ENCODE measurements at places on chromosomes 13 and 19.

DNA sequence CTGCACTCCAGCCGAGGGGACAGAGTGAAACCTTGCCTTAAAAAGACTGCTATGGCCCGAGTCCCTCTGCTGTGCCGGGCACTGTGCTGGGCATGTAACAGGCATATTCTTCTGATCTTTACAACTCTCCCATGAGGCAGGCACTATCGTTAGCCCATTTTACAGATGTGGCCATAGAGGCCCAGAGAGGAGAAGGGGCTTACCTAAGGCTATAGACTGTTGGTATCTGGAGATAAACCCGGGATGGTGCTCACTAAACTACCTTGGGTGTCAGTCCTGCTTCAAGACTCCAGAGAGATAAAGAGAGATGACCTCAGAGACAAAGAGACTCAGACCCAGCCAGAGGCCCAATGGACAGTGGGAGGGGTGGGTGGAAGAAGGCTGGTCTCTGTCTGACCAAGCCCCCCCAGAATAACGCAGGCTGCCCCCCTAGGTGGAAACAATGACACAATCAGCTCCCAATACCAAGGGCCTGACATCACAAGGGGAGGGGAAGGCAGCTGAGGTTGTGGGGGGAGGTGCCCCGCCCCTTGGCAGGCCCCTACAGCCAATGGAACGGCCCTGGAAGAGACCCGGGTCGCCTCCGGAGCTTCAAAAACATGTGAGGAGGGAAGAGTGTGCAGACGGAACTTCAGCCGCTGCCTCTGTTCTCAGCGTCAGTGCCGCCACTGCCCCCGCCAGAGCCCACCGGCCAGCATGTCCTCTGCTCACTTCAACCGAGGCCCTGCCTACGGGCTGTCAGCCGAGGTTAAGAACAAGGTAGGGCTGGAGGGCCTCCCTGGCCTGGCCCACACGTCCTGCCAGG is at the start of gene CNN1:
CNN1 (plus strand) TSS at position 620 of the 805 bp plus-strand sequence; CDS start at position 697, 77 bp downstream.
- no peak for DNase-seq

GRCh38 chr19:4597975-4598671 is 38.6 kb upstream of the SEMA6B start:
- no peak for DNase-seq

- DNase-seq = no peak
Measured at GRCh38 chr13:50388481-50388880, 373.2 kb downstream of the KCNRG start.

GRCh38 chr19:55460670-55461258 is 678 bp downstream of the ISOC2 start:
- DNase-seq = peak; percentile 26

DNA sequence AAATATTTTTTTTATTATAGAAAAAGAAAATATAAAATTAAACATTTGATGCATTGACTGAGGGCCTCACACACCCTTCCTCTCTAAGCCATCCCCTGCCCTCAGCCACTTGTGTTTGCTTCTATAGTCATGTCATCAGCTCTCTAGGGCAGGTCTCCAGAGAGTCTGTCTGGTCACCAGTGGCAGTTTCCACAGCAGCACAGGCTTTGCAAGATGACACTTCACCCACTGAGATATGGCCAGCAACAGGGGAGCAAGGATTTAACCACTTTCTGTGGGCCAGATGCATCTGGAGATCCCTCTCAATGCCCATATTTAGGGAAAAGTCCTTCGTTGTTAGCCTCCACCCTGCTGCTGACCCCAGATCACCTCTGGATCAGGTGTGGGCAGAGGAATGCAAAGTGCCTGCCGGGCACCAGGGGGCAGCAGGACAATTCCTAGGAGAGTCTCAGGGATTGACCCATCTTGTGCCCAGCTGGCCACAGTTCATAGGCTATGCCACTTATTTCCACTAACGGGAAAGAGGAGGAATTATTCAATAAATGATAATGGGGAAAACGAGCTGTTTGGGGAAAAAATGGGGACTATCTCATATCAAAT is 4.8 kb downstream of the ABCC4 start:
- no peak for DNase-seq

DNA sequence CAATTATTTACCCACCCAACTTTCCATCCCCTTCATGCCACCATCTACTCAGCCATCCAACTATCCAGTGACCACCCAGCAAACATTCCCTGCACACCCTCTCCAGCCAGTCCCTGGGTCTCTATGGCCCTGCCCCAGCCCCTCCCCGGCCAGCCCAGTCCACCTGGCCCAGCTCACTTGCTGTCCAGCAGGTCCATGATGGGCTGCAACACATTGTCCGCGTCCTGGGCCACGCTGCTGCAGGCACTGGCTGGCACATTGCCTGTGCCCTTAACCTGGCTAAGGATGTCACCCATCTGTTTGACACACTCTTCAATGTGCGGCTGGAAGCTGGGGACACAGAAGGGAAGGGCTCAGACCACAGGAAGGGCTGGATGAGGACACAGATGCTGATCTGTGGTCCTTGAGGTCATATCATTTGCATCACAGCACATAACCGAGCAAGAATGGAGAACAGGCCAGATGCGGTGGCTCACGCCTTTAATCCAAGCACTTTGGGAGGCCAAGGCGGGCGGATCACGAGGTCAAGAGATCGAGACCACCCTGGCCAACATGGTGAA is 61.6 kb downstream of the UNC13A start:
- no peak for DNase-seq

DNA sequence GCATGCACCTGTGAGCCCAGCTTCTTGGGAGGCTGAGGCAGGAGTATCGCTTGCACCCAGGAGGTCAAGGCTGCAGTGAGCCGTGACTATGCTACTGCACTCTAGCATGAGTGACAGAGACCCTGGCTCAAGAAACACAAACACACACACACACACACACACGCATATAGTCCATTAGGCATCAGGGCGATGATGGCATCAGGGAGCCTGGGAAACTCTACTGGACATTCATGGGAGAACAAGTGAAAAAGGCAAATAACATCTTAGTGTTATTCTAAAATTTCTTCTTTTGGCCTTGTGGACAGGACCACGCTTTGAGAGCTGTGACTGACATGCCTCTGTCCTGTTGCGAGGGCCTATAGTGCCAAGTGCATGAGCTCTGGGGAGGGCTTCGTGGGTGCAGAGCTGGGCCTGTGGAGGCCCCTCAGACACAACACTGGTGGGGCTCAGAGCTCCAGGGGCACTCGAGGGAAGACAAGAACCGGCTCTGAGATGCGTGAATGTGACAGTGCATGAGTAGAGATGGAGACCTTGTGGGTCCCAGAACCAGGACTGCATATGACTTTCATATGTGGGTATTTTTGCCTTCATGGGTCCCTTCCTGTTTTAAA is 8.0 kb upstream of the USF2 start:
- no peak for DNase-seq

GRCh38 chr13:51223560-51224270 is 1.5 kb downstream of the FAM124A start:
- DNase-seq = no peak

GRCh38 chr13:45872566-45872965 is 21.0 kb upstream of the SIAH3 start:
- no peak for DNase-seq

DNA sequence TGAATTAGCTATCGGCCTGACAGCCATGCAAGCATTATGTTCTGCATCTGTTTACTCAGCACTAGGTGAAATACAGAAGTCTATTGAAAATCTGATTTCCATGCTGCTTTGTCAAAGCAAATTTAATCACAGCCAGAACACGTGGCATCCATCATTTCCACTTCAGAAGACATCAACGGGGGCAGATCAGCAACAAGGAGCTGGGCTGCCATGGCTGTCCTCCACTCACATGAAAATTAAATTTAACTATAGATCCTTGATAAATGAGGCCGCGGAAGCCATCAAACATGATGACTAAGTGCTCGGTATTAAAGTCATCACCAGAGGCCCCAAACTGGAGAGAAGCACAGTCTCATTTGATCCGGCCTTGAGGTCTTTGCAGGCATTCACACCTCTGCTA is 443.5 kb downstream of the HS6ST3 start:
- no peak for DNase-seq

DNA sequence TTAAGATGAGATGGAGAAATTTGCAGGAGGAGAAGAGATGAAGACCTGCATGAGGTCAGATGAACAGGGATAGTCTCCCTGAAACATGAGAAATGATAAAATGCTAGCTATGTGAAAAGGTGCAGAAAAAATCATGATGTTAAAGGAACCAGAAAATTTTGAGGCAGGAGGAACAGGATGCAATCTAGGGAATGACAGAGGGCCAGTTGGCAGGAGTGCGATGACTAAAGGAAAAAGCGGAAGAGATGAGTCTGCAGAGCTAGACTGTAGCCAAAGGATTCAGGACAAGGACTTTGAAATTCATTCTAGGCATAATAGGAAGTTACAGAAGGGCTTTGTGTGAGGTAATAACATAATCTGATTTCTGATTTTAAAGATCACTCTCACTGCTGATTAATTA is 77.9 kb downstream of the TRPC4 start:
- no peak for DNase-seq

DNA sequence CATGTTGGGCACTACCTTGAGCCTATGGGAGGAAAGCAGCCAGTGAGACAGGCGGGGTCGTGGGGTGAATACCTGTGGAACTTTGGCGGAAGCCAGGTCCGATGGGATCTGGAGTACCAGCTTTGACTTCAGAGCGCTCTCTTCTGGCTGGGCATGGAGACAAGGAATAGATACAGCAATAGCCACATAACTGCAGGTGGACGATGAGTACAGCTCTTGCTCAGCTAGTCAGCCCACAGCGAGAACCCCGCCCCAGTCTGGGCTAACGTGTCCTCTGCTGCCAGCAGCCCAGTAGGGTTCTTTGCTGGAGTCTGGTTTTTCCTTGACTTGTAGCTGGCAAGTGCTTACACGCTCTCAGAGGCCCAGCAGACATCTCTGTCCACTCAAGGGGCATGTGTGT is 83.4 kb downstream of the SIPA1L3 start:
- no peak for DNase-seq

- DNase-seq = no peak
Measured at GRCh38 chr13:69955271-69955670, 152.4 kb upstream of the ATXN8OS start.

DNA sequence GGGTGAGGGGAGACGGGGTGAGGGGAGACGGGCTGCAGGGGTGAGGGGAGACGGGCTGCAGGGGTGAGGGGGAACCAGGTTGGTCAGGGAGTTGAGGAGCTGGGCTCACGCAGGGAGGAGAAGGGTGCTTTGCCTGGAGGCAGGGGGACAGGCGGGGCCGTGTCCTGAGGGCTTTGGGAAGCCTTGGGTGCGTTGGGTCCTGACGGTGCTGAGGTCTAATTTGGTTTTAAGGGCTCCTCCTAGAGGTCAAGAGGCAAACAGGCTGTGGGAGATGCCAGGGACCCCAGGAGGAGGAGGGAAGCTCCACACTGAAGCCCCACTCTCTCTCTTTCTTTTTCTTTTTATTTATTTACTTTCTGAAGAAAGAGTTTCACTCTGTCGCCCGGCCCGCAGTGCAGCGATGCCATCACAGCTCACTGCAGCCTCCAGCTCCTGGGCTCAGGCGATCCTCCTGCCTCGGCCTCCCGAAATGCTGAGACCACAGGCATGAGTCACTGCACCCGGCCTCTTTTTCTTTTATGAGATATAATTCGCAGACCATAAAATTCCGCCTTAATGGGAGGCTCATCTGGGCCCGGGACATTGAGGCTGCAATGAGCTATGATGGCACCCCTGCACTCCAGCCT is 9.3 kb upstream of the MISP start:
- peak; percentile 18 for DNase-seq

DNA sequence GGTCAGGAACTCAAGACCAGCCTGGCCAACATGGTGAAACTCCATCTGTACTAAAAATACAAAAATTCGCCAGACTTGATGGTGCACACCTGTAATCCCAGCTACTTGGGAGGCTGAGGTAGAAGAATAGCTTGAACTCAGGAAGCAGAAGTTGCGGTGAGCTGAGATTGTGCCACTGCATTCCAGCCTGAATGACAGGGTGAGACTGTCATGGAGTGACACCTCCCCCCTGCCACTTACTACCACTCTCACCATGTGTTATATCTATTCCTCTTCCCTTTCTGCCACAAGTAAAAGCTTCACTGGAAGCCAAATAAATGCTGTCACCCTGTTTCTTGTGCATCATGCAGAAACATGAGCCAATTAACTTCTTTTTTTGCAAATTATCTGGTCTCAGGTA is 10.6 kb upstream of the CEACAM4 start:
- DNase-seq = peak; percentile 20

DNA sequence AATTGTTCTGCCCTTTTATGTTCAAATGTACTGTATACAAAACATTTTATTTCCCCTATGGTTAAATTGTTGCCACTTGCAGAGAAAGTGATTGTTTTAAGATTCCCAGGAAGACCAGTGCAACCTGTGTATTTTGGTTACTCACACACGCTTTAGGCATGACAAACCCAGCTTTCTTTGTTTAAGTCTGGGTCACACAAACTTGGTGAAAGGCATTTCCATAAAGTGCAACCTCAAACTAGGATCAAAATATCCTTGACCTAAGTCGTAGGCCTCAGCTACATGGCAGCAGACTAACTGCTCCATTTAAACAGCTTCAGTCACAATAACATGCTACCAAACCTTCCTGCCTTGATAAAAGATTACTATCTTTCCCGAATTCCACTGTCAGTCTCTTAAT is 639.0 kb upstream of the PRR20A start:
- DNase-seq = no peak

GRCh38 chr13:52356327-52356726 is 49.6 kb downstream of the THSD1 start:
- no peak for DNase-seq

DNA sequence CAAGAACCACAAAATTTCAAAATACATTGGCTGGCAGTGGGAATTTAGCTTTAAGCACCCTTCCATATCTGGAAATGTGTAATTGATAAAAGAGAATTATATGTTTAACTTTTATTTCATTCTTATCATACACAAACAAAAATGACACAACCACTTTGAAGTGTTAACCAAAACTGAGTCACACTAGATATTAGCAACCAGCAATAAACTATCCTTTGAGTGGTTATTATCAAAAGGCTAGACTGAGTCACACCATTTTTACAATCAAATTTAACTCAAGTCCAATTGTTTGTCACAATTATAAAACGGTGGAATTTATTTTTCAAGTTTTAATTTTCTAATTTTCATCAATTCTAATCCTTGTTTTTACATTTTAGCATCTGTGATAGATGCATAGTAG is 121.7 kb downstream of the LIG4 start:
- no peak for DNase-seq
